ENCODE measurements at places on chromosomes 4 and X.
A peak's percentile ranks its signal among the peaks of the same experiment; 100 is the strongest.

DNA sequence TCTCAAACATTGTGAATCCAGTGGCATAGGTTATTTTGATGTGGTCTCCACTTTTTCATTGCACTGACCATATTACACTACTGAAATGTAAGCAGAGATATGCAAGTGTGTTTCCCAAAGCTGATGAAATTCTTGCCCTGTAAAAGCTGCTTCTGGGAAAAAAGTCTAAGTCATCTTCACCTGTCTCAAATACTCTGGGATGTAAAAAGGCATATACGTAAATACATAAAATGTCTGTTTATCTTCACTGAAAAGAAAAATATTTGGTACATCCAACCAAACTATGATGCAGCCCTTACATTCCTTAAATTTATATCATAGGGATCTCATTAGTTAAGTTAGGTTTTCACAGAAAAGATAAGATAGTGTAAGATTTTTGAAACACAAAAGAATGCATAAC lies 7.9 kb downstream of the KDR start:
- H3K4me1 ChIP-seq: no peaks in the 10 kb centered on the region
- H3K27ac ChIP-seq: no peak overlapping the region
- no peaks in the 10 kb centered on the region for H3K36me3 ChIP-seq
- H3K4me3 ChIP-seq: no peak overlapping the region
- DNase-seq: no peak
- peaks cover 14% of the 10 kb centered on the region for H3K27me3 ChIP-seq

DNA sequence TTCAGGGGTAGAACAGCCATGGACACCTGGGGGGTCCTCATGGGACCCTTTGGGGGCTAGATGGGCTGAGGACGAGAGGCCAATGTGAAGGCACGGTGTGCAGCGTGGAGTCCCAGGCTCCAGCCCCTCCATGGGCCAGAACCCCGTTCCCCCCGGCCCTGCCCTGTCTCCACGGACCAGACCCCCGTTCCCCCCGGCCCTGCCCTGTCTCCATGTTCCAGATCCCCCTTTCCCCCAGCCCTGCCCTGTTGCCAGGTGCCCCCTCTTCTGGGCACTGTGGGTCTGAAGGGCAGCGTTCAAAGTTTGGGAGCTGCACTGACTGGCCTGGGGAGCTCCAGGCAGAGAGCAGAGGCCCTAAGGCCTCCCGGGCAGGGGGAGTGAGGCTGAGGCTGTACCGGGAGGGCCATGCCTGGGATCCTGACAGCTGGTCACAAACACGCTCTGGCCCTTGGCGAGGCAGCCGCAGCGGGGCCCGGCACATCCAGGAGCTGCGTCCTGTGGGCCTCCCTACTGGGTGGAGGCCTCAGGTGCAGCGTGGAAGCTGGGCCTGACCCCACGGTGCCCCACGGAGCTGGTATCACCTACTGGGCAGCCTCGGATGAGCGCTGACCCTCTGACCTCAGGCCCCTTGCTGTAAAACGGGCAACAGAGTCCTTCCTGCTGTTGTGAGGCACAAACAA lies 8.9 kb downstream of the DGKQ start:
- no peak overlapping the region for H3K27ac ChIP-seq
- H3K4me1 ChIP-seq: no peaks in the 10 kb centered on the region
- H3K27me3 ChIP-seq: no peaks in the 10 kb centered on the region

- H3K27me3 ChIP-seq: no peaks in the 10 kb centered on the region
- H3K4me3 ChIP-seq: no peak overlapping the region
- H3K36me3 ChIP-seq: peaks cover 12% of the 10 kb centered on the region
- H3K27ac ChIP-seq: no peak overlapping the region
These were observed 1724.0 kb downstream of the RPA4 start for GRCh38 chrX:98607739-98608138.

DNA sequence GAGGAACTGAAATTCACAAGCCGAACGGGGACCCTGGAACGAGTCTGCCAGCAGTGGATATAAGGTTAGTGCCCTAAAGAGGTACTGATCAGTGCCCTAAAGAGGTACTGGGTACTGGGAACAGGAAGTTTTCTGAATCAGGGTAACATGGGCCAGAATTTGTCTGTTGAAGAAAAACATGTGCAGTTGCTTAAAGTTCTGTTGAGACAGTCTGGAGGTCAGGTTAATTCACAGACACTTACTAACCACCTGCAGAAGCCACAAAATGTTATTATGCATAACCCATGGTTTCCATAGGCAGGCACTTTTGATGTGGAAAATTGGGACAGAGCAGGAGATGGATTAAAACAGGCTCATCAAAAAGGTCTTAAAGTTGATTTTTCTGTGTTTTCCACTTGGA lies 17.9 kb downstream of the SPIN2B start:
- no peak for DNase-seq
- peaks cover 5% of the 10 kb centered on the region for H3K4me1 ChIP-seq
- H3K4me3 ChIP-seq: no peak overlapping the region
- peaks cover 24% of the 10 kb centered on the region for H3K36me3 ChIP-seq
- no peaks in the 10 kb centered on the region for H3K27me3 ChIP-seq

DNA sequence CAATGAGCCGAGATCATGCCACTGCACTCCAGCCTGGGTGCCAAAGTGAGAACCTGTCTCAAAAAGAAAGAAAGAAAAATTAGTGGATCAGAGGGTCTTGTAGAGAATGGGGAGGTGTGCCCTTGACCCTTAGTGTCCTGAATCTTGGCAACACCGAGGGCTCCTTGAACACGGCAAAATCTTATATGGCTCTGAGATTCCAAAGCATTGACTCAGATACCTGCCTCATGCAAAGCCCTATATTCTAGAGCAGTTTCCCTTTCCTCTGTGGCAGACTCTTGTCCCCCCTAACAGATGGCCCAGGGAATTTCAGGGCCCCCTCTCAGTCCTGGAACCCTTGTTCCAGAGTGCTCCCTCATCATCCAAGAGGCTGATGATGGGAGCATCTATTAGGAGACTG lies 6.8 kb downstream of the CLDN2 start:
- no peaks in the 10 kb centered on the region for H3K27me3 ChIP-seq
- no peak overlapping the region for H3K4me3 ChIP-seq
- no peak overlapping the region for H3K27ac ChIP-seq

DNA sequence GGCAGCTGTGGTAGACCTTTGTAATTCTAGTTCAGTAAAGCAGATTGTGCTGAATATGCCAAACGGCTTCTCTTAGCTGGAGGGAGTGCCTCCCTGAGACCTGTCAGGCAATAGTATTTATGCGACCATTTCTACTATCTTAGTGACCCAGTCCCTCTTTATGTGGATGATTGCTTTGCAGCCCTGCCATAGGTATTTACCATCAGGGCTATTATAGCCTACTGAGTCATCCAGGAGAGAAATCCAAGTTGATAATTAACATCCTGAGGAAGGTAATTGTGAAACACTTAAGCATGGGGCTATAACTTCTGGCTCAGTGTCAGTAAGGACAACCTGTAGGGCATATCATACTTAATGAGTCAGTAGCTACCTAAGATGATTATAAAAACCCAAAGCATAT lies 103.9 kb upstream of the MAOA start:
- DNase-seq: no peak
- H3K36me3 ChIP-seq: no peaks in the 10 kb centered on the region
- H3K4me3 ChIP-seq: no peak overlapping the region
- no peak overlapping the region for H3K27ac ChIP-seq
- peaks cover 50% of the 10 kb centered on the region for H3K4me1 ChIP-seq
- H3K27me3 ChIP-seq: no peaks in the 10 kb centered on the region

- H3K4me1 ChIP-seq: no peaks in the 10 kb centered on the region
- H3K36me3 ChIP-seq: no peaks in the 10 kb centered on the region
- no peak for DNase-seq
- no peak overlapping the region for H3K4me3 ChIP-seq
- no peaks in the 10 kb centered on the region for H3K27me3 ChIP-seq
These were observed 48.8 kb upstream of the GALNT7 start for GRCh38 chr4:173119818-173120217.

GRCh38 chr4:15012017-15012788 lies 9.9 kb downstream of the CPEB2 start:
- H3K27me3 ChIP-seq: peaks cover 1% of the 10 kb centered on the region
- no peak overlapping the region for H3K4me3 ChIP-seq
- DNase-seq: no peak
- H3K27ac ChIP-seq: no peak overlapping the region

DNA sequence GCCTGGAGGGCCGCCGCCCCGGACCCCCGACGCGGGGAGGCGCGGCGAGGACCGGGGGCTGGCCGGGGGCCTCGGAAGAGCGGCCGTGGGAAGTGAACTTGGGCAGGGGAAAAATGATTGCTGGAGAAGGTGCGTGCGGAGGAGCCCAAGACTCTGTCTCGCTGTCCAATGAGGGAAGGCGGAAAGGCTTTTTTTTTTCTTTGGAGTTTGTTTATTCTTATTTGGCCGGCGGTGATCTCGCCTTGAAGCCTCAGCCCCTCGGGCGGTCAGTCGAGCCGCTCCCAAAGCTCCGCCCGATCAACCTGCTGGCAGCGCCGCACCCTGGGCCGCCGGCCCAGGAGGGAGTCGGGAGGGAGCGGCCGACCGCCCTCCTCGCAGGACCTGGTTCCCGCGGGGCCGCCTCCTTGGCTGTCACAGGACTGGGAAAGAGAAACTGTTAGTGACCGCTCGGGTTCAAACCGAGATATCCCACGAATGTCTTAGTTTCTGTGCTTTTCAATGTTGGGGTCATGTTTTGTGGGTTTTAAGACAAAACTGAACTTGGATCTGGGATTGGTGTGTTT lies 2.5 kb downstream of the CPEB2 start:
- H3K27me3 ChIP-seq: peaks cover 21% of the 10 kb centered on the region
- peak overlapping the region; percentile 96 for H3K4me3 ChIP-seq
- peak; percentile 25 for DNase-seq
- H3K27ac ChIP-seq: no peak overlapping the region

DNA sequence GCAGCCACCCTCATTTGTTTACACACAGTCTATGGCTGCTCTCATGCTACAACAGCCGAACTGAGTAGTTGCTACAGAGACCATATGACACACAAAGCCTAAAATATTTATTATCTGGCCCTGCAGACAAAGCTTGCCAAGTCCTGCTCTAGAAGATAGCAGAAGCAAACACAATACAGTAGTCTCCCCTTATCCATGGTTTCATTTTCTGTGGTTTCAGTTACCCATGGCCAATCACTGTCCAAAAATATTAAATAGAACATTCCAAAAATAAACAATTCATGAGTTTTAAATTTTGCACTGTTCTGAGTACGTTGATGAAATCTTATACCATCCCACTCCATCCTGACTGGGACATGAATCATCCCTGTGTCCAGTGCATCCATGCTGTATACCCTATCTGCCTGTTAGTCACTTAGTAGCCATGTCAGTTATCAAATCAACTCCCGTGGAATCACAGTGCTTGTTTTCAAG lies 40.2 kb upstream of the ZNF81 start:
- H3K4me1 ChIP-seq: no peaks in the 10 kb centered on the region
- no peaks in the 10 kb centered on the region for H3K36me3 ChIP-seq
- H3K4me3 ChIP-seq: no peak overlapping the region
- H3K27ac ChIP-seq: no peak overlapping the region
- H3K27me3 ChIP-seq: no peaks in the 10 kb centered on the region
- no peak for DNase-seq

DNA sequence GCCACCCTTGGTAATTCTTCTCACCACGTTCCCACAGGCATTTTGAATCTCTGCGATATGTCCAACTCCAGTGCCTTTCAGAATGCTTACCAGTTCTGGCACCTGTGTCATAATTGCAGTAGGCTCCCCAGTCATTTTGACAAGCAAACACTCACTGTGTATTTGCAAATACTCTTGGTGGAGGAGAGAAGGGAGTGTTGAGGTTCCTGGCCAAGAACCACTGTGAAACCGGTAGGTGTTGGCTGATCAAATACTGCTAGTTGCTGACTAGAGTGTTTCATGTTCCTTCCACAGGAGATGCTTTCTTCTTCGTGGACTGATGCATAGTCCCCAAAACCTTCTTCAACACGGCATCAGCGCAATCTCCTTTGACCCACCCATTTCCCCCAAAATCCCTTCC lies 16.0 kb upstream of the NLGN4X start:
- no peaks in the 10 kb centered on the region for H3K4me1 ChIP-seq
- H3K27ac ChIP-seq: no peak overlapping the region
- H3K36me3 ChIP-seq: no peaks in the 10 kb centered on the region
- no peak for DNase-seq

- H3K4me1 ChIP-seq: peaks cover 7% of the 10 kb centered on the region
- no peak overlapping the region for H3K4me3 ChIP-seq
- DNase-seq: no peak
These were observed 268.5 kb downstream of the COL25A1 start for GRCh38 chr4:109033993-109034392.

DNA sequence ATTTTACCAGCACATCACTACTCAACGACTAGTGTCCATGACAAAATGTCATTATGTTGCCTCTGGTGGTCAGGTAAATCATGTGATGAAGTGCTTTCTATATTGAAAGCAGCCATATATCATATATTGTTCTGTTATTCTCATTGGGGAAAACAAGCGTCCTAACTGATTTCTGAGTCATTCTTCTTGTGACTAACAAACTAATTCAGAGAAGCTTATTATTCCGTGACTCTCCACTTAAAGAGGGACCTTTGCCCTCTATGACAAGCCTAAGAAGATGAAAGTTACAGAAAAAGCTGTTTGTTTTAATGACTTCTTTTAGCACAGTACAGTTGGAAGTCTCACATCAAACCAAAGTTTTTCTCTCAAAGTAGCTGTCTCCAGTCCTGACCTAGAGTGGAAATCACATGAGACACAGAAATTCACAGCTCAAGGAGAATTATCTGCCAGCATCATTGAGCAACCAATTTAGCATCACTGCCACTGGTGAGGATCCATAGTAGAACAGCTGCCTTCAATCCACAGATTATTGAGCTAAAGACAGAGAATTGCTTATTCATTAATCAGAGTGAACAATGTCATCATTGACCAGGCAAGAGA lies 36.4 kb downstream of the ASB9 start:
- no peak for DNase-seq
- H3K4me1 ChIP-seq: peaks cover 9% of the 10 kb centered on the region
- peaks cover 6% of the 10 kb centered on the region for H3K36me3 ChIP-seq
- H3K4me3 ChIP-seq: no peak overlapping the region

GRCh38 chr4:71004281-71004851 lies 10.9 kb downstream of the DCK start:
- H3K4me1 ChIP-seq: peaks cover 29% of the 10 kb centered on the region
- DNase-seq: no peak
- H3K27ac ChIP-seq: no peak overlapping the region
- no peaks in the 10 kb centered on the region for H3K27me3 ChIP-seq
- H3K4me3 ChIP-seq: no peak overlapping the region

DNA sequence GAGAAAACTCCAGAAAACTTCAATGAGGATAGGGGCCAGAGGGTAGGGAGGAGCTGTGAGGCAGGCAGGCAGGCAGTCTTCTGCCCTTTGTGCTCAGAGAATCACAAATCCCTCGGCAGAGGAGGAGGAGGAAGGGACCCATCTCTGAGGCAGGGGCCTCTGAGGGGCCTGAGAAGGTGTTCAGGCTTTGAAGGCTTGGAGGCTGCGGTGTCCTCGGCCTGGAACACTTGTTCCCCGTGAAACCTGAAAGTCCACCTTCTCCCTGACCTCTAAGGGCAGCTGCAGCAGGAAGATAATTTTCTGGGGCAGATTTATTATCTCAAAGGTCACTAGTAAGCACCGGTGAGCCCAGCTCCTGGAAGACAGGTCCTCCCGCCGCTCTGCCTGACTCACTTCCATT lies 200.3 kb upstream of the BCOR start:
- no peak overlapping the region for H3K27ac ChIP-seq
- no peaks in the 10 kb centered on the region for H3K36me3 ChIP-seq
- peaks cover 26% of the 10 kb centered on the region for H3K4me1 ChIP-seq
- no peak overlapping the region for H3K4me3 ChIP-seq
